ENCODE measurements at places on chromosomes 12 and 14. TPM values are rescaled to one million over a fixed set of nuclear protein-coding genes. Genes with fewer than 3 reads are reported as not detected.

The LHX5 gene
- total RNA-seq, result not detected

The APOF gene
- not detected for total RNA-seq

The CDKN3 gene
- 66.2 TPM for total RNA-seq

The TAS2R8 gene
- not detected for total RNA-seq

The TMEM179 gene
- total RNA-seq, result 0.30 TPM

The TNFAIP2 gene
- total RNA-seq, result not detected

The SLC22A17 gene
- total RNA-seq, result 1.4 TPM

The SPIC gene
- total RNA-seq, result not detected

The GPR65 gene
- total RNA-seq, result 15.3 TPM

The SLCO1B3 gene
- total RNA-seq, result not detected

The VSIG10 gene
- total RNA-seq, result 5.7 TPM

The TBX5 gene
- not detected for total RNA-seq

The ZFHX2 gene
- total RNA-seq, result 0.98 TPM

The KDM2B gene
- 60.4 TPM for total RNA-seq

The PTPRO gene
- 3.5 TPM for total RNA-seq

The CAPZA3 gene
- total RNA-seq, result not detected

The DDX11 gene
- total RNA-seq, result 173 TPM

The TAS2R9 gene
- not detected for total RNA-seq

The ACSM4 gene
- total RNA-seq, result not detected

The ACSS3 gene
- not detected for total RNA-seq

The MMP19 gene
- total RNA-seq, result not detected

The GALNT8 gene
- total RNA-seq, result 2.9 TPM

The PIP4K2C gene
- total RNA-seq, result 22.8 TPM

The CD69 gene
- 86.5 TPM for total RNA-seq

The DPPA3 gene
- total RNA-seq, result not detected

The GLIPR1L2 gene
- total RNA-seq, result 0.09 TPM

The PEX5 gene
- 16.7 TPM for total RNA-seq

The PAH gene
- total RNA-seq, result not detected

The RAPGEF3 gene
- 0.20 TPM for total RNA-seq

The BCDIN3D gene
- total RNA-seq, result 5.7 TPM

The SLC41A2 gene
- total RNA-seq, result 2.6 TPM

The OSGEP gene
- 66.6 TPM for total RNA-seq

The TMEM263 gene
- 22.9 TPM for total RNA-seq

The CCDC177 gene
- total RNA-seq, result not detected

The PELI2 gene
- 1.5 TPM for total RNA-seq

The DENND5B gene
- 0.52 TPM for total RNA-seq

The TDRD9 gene
- 0.05 TPM for total RNA-seq

The GRIP1 gene
- not detected for total RNA-seq

The NRL gene
- 2.9 TPM for total RNA-seq

The UNG gene
- 79.9 TPM for total RNA-seq

The KRT2 gene
- 0.09 TPM for total RNA-seq

The RNASE11 gene
- total RNA-seq, result not detected

The ST8SIA1 gene
- total RNA-seq, result 0.32 TPM

The RNFT2 gene
- 9.0 TPM for total RNA-seq

The PPP1R13B gene
- total RNA-seq, result 8.9 TPM

The SERPINA10 gene
- total RNA-seq, result not detected

The TSPAN19 gene
- total RNA-seq, result not detected

The NANOG gene
- total RNA-seq, result not detected

The SYNJ2BP gene
- total RNA-seq, result 5.2 TPM
